ENCODE measurements at places on chromosomes 5 and 9. TPM values are rescaled to one million over a fixed set of nuclear protein-coding genes. Genes with fewer than 3 reads are reported as not detected.

PCDHGB4 gene
- total RNA-seq: 5.5 TPM

ST8SIA4 gene
- total RNA-seq: 7.0 TPM

PLAC8L1 gene
- not detected for total RNA-seq

FBP1 gene
- not detected for total RNA-seq

EGFLAM gene
- 53.0 TPM for total RNA-seq

C9orf43 gene
- 0.40 TPM for total RNA-seq

NRG2 gene
- 3.9 TPM for total RNA-seq

FCN1 gene
- not detected for total RNA-seq

GLT6D1 gene
- not detected for total RNA-seq

ADAMTSL1 gene
- total RNA-seq: 0.40 TPM

SAPCD2 gene
- 43.6 TPM for total RNA-seq

SPATA31A3 gene
- not detected for total RNA-seq

PCDHA11 gene
- not detected for total RNA-seq

DNAH5 gene
- 0.82 TPM for total RNA-seq

IFNE gene
- 0.87 TPM for total RNA-seq

CACFD1 gene
- 2.7 TPM for total RNA-seq

TMC1 gene
- total RNA-seq: not detected

PCDHB16 gene
- total RNA-seq: 0.32 TPM

ALDH7A1 gene
- 21.2 TPM for total RNA-seq

CKMT2 gene
- total RNA-seq: not detected

LHX6 gene
- total RNA-seq: 0.98 TPM

ANKRD18B gene
- 7.9 TPM for total RNA-seq

MROH2B gene
- not detected for total RNA-seq

SPINK13 gene
- total RNA-seq: 2.8 TPM

SHLD3 gene
- total RNA-seq: 7.5 TPM

SEC24A gene
- 17.3 TPM for total RNA-seq

GRIA1 gene
- not detected for total RNA-seq

CER1 gene
- not detected for total RNA-seq

ZNF658 gene
- 3.5 TPM for total RNA-seq
